ENCODE measurements at places on chromosomes 1 and 21. TPM values are rescaled to one million over a fixed set of nuclear protein-coding genes. Genes with fewer than 3 reads are reported as not detected.

Gene ATP5PB
- total RNA-seq = 280 TPM

- H3K27ac ChIP-seq = no peak overlapping the region
- no peak for DNase-seq
- no peak overlapping the region for H3K4me3 ChIP-seq
- H3K27me3 ChIP-seq = no peaks in the 10 kb centered on the region
- no peaks in the 10 kb centered on the region for H3K36me3 ChIP-seq
These were observed 74.1 kb downstream of the GALNT2 start for GRCh38 chr1:230141021-230141648.

DNA sequence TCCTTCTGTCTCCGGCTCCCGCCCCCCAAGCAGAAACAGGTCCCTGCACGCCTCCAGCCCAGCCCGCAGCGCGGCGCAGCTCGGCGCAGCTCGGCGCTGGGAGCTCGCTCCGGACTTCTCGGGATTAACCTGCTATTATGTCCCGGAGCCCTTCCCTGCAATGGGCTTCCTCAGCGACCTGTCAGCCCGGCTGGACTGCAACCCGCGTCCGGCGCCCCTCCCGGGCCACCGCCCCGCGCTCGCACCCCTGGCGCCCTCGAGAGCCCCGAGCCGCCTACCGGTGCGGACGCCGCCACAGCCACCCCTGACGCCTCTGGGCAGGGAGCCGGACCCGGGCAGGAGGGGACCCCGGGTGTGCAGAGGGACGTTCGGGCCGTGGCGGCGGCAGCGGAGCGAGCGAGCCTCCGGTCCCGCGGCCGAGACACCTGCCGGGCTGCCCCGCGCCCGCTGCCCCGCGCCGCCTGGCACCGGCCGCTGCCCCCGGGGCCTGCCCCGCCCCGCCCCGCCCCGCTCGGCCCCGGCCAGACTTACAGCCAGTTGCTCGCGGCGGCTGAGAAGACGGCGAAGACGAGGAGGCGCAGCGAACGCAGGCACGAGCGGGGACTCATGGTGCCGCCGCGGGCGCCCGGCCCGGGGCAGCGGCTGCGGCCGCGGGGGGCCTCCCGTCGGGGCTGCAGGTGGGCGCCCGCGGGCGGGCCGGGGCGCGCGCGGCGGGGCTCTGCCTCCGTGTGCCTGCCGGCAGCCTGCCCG, 407 bp downstream of the WNT4 start:
- peaks cover 8% of the 10 kb centered on the region for H3K4me1 ChIP-seq
- peaks cover 50% of the 10 kb centered on the region for H3K27me3 ChIP-seq
- DNase-seq = no peak
- H3K27ac ChIP-seq = no peak overlapping the region
- peaks cover 3% of the 10 kb centered on the region for H3K36me3 ChIP-seq
- H3K4me3 ChIP-seq = no peak overlapping the region

GRCh38 chr1:218474128-218474527, 129.0 kb downstream of the TGFB2 start:
- no peaks in the 10 kb centered on the region for H3K4me1 ChIP-seq
- DNase-seq = no peak
- H3K27ac ChIP-seq = no peak overlapping the region
- H3K36me3 ChIP-seq = no peaks in the 10 kb centered on the region
- peaks cover 3% of the 10 kb centered on the region for H3K27me3 ChIP-seq

- H3K27ac ChIP-seq = no peak overlapping the region
- peaks cover 4% of the 10 kb centered on the region for H3K27me3 ChIP-seq
- no peak overlapping the region for H3K4me3 ChIP-seq
- DNase-seq = no peak
- H3K4me1 ChIP-seq = no peaks in the 10 kb centered on the region
- no peaks in the 10 kb centered on the region for H3K36me3 ChIP-seq
These were observed 188.3 kb downstream of the CLEC20A start for GRCh38 chr1:178308438-178308837.

DNA sequence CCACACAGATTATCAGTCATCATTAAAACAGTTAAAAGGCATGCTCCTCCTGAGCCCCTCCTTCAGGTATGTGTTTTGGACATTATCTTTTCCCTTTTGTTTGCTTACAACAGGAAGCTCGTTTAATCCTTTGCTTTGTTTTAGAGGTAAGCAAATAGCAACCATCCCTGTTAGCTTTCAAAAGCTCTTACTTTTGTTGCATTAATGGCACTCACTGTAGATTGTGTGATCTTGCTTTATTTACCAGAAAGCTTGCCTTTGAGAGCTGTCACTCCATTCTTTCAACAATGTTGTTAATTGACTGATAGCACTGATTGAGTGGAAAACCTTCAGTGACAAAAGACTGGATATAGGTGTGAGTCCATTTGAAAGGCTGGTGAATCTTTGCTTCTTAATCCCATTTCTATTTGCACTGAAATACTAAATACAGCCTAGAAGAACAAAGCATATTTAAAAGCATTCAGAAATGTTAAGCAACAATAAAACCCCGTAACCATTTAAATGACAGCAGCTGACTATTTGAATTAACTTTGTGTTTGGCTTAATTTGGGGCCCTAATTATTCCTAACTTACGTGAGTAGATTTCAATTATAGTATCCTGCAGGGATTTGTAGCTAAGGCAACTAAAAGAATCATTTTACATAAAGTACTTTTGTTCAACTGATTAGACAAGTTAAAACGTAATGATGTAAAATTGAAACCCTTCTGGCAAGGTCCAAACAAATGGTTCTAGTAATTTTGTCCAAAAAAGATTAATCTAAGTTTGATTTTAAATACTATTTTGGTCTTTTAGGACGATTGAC, 48.3 kb downstream of the ADGRL2 start:
- no peak overlapping the region for H3K27ac ChIP-seq
- H3K27me3 ChIP-seq = no peaks in the 10 kb centered on the region
- H3K4me1 ChIP-seq = no peaks in the 10 kb centered on the region
- no peak for DNase-seq
- H3K36me3 ChIP-seq = no peaks in the 10 kb centered on the region
- H3K4me3 ChIP-seq = no peak overlapping the region

- peaks cover 9% of the 10 kb centered on the region for H3K36me3 ChIP-seq
- no peak for DNase-seq
- peaks cover 20% of the 10 kb centered on the region for H3K4me1 ChIP-seq
- H3K27ac ChIP-seq = no peak overlapping the region
These were observed 148.7 kb downstream of the RUNX1 start for GRCh38 chr21:34900376-34900775.

GRCh38 chr1:6207075-6207885, 1.4 kb downstream of the RNF207 start:
- DNase-seq = no peak
- H3K27ac ChIP-seq = peak overlapping the region; percentile 61
- peaks cover 14% of the 10 kb centered on the region for H3K4me1 ChIP-seq
- H3K27me3 ChIP-seq = peaks cover 2% of the 10 kb centered on the region

DNA sequence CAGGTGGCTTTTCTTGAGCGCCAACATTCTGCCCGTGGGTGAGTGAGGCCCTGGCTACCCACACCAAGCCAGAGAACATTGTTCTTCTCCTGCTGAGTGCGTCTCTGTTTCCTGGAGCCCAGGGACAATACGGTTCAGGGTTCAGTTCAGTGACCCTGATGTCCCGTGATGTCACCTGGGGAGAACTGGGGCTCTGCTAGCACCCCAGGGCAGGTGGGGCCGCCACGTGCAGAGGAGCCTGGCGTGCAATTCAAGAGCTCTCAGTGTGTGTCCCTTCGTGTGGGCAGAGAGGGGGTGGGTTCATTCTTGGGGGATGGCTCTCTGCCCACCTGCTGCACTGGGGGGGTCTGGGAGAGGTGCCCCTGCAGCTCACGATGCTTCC, 18.2 kb upstream of the PEX10 start:
- no peak overlapping the region for H3K4me3 ChIP-seq
- H3K4me1 ChIP-seq = no peaks in the 10 kb centered on the region
- no peaks in the 10 kb centered on the region for H3K36me3 ChIP-seq
- DNase-seq = no peak
- H3K27me3 ChIP-seq = no peaks in the 10 kb centered on the region

DNA sequence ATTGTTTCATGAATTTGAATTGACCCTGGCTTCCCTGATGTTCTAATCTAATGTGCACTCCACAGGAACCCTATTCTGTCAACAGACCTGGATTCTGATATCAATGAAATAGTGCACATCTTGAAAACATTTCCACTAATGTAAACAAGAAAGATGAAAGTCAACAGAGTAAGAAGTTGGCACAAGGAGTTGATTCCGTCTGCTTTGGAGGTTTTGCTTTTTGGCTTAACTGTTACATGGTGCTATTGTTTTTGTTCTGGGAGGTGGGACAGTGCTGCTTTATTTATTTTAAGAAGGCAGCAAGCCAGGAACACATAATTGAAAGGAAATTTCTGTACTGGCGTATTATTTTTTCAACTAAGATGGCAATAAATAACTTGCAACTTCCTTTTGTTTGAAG, 73.3 kb downstream of the LEPR start:
- H3K36me3 ChIP-seq = no peaks in the 10 kb centered on the region
- peaks cover 4% of the 10 kb centered on the region for H3K27me3 ChIP-seq
- no peak for DNase-seq
- no peak overlapping the region for H3K27ac ChIP-seq
- no peaks in the 10 kb centered on the region for H3K4me1 ChIP-seq
- no peak overlapping the region for H3K4me3 ChIP-seq

GRCh38 chr1:92458146-92458545, 28.6 kb downstream of the GFI1 start:
- no peaks in the 10 kb centered on the region for H3K27me3 ChIP-seq
- H3K36me3 ChIP-seq = no peaks in the 10 kb centered on the region
- H3K4me3 ChIP-seq = no peak overlapping the region

- peak overlapping the region; percentile 85 for H3K27ac ChIP-seq
- no peak for DNase-seq
- peaks cover 36% of the 10 kb centered on the region for H3K4me1 ChIP-seq
- no peaks in the 10 kb centered on the region for H3K27me3 ChIP-seq
- no peak overlapping the region for H3K4me3 ChIP-seq
These were observed 5.6 kb upstream of the SH3D21 start for GRCh38 chr1:36300526-36300925.

DNA sequence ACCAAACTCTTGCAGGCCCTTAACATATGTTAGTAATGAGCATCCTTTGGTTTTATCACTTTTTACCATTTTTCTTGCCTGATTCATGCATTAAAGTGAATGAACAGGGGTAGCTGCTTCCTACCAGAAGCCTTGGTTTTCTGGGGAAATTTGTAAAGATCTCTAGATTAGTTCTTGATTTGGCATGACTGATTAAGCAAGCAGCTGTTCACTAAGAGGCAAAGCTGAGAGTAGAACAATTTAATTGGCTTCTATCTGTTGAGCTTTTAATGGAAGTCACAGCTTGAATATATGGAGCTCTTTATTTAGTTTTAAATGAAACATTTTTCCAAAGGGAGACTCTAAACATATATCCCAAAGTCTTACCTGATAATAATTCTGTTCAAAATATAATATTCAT, 23.6 kb downstream of the TLCD4 start:
- no peak overlapping the region for H3K4me3 ChIP-seq
- no peaks in the 10 kb centered on the region for H3K4me1 ChIP-seq
- no peak for DNase-seq
- H3K27ac ChIP-seq = no peak overlapping the region
- H3K27me3 ChIP-seq = peaks cover 6% of the 10 kb centered on the region

GRCh38 chr21:32167513-32167912, 111.3 kb downstream of the MIS18A start:
- H3K27me3 ChIP-seq = peaks cover 30% of the 10 kb centered on the region
- no peak overlapping the region for H3K27ac ChIP-seq
- no peak overlapping the region for H3K4me3 ChIP-seq
- no peaks in the 10 kb centered on the region for H3K4me1 ChIP-seq
- H3K36me3 ChIP-seq = no peaks in the 10 kb centered on the region
- no peak for DNase-seq

DNA sequence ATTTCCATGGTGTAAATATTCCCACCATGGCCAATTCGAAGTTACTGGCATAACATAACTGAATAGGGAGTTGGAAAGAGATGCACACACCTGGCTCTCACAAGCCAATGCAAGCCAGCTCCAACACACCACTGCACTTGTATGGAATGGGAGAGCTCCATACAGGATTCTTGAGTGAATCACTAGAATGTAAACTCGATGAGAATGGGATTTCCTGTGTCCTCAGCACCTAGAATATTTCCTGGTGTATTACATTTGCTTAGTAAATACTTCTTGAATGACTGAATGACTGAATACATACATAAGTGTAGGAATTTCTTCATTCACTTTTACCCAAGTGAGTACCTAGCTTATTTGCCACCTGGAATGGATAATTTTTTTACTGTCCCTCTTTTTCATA, 16.2 kb upstream of the PPIE start:
- no peak for DNase-seq
- no peak overlapping the region for H3K27ac ChIP-seq
- no peak overlapping the region for H3K4me3 ChIP-seq
- no peaks in the 10 kb centered on the region for H3K36me3 ChIP-seq

GRCh38 chr1:186985889-186986491, 157.2 kb downstream of the PLA2G4A start:
- peak; percentile 3 for DNase-seq
- H3K4me3 ChIP-seq = no peak overlapping the region
- H3K4me1 ChIP-seq = no peaks in the 10 kb centered on the region
- no peak overlapping the region for H3K27ac ChIP-seq
- no peaks in the 10 kb centered on the region for H3K36me3 ChIP-seq

GRCh38 chr1:50181027-50181663, 72.4 kb downstream of the ELAVL4 start:
- peaks cover 8% of the 10 kb centered on the region for H3K27me3 ChIP-seq
- no peak overlapping the region for H3K4me3 ChIP-seq
- H3K36me3 ChIP-seq = no peaks in the 10 kb centered on the region
- DNase-seq = no peak
- H3K27ac ChIP-seq = no peak overlapping the region

DNA sequence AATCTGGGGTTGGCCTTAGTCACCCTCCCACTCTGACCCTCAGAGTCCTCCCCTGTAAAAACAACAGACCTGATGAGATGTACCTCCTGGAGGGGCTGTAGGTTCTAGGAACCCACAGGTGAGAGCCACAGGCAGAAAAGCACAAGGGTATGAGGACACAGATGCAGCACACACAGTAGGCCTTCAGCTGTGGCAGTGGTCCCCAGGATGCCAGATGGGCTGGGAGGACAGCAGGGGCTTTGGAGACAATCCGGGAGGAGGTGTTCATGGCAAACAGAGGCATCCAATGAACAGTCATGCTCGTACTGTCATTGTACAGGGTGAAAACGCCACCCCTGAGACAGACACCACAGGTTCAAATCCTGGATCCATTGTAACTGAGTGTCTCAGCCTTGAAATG, 463.1 kb downstream of the MATN1 start:
- H3K4me3 ChIP-seq = no peak overlapping the region
- H3K36me3 ChIP-seq = no peaks in the 10 kb centered on the region
- no peak for DNase-seq
- H3K27me3 ChIP-seq = peaks cover 3% of the 10 kb centered on the region
- no peak overlapping the region for H3K27ac ChIP-seq
- no peaks in the 10 kb centered on the region for H3K4me1 ChIP-seq

- H3K36me3 ChIP-seq = no peaks in the 10 kb centered on the region
- H3K4me1 ChIP-seq = peaks cover 7% of the 10 kb centered on the region
- no peak for DNase-seq
- H3K27ac ChIP-seq = no peak overlapping the region
- H3K27me3 ChIP-seq = no peaks in the 10 kb centered on the region
- H3K4me3 ChIP-seq = no peak overlapping the region
These were observed 112.9 kb downstream of the GREM2 start for GRCh38 chr1:240499012-240499411.

- peaks cover 54% of the 10 kb centered on the region for H3K4me1 ChIP-seq
- peaks cover 16% of the 10 kb centered on the region for H3K27me3 ChIP-seq
- peaks cover 30% of the 10 kb centered on the region for H3K36me3 ChIP-seq
- H3K27ac ChIP-seq = no peak overlapping the region
- H3K4me3 ChIP-seq = no peak overlapping the region
- DNase-seq = no peak
These were observed 4.0 kb downstream of the CDKN2C start for GRCh38 chr1:50973875-50974617.
